ENCODE measurements at places on chromosomes 11 and 22.

GRCh38 chr11:88402784-88403183 is 65.2 kb upstream of the CTSC start:
- DNase-seq, result no peak

- DNase-seq, result no peak
Measured at GRCh38 chr11:62333768-62334167, 3.5 kb upstream of the ASRGL1 start.

DNA sequence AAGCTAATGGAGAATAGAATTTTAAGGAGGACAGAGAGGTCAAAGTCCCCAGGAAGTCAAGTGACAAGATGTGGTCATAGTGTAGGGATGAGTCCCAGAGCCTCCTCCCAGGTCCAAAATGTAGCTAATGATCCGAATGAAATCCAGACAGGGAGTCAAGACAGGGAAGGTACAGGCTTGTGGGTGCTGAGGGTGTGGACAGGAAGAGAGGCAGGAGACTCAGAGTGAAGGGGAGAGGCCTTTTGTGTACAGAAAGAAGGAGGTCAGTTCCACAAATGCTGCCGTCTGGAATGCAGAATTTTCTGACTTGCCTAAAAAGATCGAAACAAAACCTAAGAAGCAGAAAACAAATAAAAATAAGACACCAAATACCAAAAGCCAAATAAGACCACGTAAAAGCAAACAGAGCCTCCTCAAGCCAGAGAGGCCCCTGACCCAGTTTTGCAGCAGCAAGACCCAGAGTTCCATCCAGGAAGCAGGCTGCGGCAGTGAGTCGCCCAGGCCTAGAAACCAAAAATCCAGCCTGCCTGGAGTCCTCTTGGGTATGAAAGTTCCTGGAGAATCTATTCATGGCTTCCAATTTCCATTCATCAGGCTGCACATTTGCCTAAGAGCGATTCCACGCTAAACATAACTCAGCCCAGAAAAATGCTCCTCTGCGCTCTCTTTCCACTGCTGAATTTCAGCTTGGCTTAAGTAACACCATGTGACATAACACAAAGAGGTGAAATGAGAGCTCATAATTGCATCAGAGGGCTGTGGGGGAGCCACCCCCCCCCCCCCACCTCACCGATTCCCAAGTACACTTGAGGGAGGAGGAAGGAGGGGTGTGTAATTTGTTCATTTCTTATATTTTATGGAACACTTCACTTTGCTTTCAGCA is 71.2 kb downstream of the KIRREL3 start:
- DNase-seq, result no peak

DNA sequence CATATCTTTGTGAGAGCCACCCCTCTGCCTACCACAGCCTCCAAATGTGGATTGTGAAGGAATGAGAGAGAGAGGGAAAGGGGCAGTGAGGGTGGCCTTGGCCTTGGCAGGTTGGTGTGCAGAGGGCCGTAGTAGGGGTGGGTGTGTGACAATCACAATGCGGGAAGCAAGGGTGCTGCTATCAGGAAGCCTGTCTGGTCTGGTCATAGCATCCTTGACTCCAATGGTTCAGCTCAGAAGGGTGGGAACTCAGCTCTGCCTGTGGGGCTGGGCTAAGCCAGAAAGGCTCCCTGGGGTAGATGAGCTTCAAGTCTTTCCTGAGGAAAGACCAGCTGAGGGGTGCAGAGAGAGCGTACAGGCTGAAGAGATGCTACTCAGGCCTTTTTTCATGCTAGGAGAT is 72.7 kb downstream of the RRM1 start:
- no peak for DNase-seq

DNA sequence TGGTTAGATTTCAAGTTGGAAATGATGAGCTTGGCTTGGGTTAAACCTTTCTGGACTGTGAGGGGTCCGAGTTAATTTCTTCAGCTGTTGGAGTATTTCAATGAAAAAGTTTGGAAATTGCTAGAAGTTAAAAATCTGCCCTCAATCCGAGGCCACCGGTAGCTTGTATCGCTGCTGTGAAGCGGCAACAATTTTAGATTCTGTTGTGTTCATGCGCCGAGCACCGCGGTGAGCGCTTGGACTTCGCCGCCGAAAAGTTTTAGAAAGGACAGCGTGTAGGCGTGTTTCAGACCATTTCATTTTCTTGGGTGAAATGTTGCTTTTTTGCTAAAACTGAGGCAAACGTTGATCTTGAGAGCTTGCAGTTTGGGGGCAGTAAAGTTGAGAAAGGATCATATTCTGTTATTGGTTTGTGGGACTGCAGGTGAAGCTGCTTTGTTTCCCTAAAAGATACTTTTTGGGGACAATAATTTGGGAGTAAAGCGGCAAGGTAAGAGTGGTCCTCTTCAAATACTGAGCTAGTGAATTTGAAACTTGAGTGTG is 928 bp downstream of the FBXO7 start:
- DNase-seq, result no peak

GRCh38 chr11:102307727-102308038 is 9.6 kb upstream of the BIRC3 start:
- DNase-seq, result peak; percentile 43

- DNase-seq, result no peak
Measured at GRCh38 chr11:94025690-94026394, 4.7 kb downstream of the HEPHL1 start.

- no peak for DNase-seq
Measured at GRCh38 chr11:79896258-79896657, 455.4 kb upstream of the TENM4 start.

DNA sequence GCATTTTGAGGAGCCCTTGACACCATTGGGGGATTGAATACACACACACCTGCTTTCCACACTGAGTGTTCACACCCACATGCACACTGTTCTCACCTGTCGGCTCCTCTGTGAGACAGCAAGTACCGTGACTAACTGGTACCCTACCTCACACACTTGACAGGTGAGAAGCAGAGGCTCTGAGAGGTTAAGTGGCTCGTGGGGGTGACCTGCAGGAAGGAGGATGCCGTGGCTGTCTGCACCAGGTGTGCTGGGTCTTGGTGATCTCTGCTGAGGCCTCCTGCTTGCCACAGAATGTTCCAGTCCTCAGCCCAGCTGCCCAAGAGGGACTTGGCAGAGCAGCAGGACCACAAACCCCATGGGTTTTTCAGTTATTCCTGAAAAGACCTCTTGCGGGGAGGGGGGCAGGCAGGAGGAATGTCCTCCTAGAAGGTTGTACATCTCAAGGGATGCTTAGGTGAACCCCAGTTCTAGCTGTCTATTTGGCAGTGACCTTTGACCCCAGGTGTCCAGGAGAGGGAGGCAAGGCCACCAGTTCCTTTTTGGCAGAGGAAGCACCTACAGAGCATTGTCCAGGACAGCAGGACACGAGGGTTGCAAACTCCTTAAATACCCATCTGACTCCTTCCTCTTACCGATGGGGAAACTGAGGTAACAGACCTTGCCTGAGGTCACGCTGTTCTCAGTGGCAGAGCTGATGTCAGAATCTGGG is 66.0 kb downstream of the SHISAL1 start:
- DNase-seq, result no peak

Measured in suppressor macrophage treated with lipopolysaccharide for 4 hours (primary cell).